Activated gamma-delta T cell treated with Interleukin-2 at 50 U/mL for 16 hours (primary cell): ENCODE measurements at places on chromosomes 3 and 15.

DNA sequence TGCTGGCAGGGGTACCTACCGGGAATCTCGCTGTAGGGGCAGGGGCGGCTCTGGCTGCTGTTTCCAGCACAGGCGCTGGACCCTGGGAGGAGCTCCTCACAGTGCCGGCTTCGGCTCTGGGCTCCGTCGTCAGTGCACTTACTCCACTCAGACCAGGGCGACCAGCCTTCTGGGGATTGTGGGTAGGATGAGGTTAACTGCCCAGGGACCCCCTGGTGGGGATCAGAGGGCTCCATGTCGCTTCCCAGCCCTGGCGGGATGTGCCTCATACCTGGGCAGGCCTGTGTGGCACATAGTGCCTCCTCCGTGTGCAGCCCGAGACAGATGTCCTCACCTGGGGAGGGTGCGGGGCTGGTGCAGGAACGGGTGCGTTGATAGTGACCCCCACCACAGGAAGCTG is 115.7 kb downstream of the SEMA5B start:
- no peak for DNase-seq

- no peak for DNase-seq
Observed at GRCh38 chr3:4907643-4908432, 71.4 kb upstream of the BHLHE40 start.

DNA sequence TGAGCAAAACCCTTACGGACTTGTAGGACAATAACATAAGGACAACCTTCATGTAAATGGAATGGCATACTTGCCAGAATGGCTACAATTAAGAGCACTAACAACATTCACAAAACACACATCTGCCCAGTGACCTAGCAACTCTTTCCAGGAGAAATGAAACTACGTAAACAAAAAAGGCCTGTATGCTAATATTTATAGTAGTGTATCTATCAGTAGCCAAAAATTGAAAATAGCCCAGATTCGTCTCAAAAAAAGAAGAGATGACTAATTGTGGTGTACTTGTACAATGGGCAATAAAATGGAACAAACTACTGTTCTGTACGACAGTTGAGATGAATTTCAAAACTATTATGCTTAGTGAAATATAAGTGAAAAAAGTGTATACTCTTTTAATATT is 38.4 kb downstream of the CMC1 start:
- no peak for DNase-seq

DNA sequence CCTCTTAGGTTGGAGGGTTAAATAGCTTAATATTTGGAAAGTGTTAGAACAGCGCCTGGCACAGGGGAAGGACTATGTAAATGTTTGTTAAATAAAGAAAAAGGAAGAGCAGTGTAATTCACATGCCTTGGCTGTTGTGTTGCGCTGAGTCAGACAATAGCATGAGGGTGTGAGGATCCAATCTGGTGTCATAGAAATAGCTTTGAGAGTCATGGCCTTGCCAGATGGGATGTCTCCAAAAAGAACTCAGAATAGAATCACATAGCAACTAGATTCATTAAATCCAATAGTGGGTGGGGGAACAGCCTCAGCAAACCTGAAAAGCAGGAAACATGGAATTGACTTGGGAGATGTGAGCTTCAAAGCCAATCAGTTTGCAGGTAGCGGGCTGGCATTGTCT is 3.9 kb upstream of the RBSN start:
- DNase-seq = no peak

DNA sequence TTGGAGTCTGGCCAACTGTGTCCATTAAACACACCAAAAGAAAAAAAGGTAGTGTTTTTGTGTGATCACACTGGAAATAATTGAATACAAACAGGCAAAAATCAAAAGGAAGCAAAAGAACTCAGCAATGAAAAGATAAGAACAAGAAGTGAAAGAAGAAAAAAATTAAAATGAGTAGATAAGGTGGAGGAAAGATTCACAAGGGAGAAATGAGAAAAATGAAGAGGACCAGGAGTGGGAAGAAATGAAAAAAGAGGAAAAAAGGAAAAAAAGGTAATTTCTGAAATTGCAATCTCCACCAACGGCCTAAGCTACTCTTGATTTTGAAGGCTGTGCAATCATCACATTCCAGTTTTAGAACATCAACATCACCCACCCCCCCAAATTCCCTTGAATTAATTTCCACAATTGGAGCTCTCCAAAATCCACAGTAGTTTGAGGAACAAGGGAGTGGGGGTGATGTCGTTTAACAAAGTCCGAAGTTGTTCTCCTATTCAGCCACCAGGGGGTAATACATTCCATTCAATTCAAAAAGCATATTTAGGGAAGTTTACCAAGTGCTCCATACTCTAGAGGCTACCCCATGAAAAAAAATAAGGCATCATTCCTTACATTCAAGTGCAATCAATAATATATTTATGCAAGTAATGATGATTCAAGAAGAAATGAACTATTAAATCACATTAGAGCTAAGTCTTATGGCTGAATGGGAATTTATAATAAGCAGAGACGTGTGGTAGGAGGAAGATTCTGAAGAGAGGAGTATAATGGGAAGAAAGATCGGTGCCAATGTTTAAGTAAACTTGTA is 37.4 kb downstream of the ZNF860 start:
- no peak for DNase-seq

- DNase-seq = no peak
Observed at GRCh38 chr3:8606701-8607231, 37.8 kb downstream of the SSUH2 start.

DNA sequence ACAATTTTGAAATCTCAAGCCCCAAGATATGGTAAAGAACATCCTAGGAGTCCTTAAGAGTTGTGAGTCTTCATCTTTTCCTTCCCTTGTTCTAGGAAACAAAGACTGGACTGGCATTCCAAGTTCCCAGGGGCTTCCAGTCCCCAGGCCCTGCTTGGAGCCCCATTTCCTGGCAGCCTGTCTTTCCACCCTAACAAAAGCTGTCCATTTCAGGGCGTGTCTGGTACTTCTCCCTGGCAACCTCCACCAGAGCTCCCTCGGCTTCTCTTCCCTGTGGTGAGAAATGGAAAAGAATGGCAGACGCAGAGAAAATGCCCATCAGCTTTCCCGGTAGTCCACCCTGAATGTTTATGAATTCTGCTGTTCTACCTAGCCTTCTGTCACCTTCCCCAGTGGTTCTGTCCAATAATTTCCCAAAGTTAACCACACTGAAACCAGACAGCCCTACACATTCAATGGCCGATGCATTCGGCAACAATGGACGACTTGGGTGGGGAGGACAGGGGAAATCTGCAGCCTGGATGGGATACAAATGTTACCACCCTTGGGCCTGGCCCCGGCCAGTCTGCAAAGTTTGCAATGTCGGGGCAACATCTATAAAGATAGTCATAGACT is 6.8 kb downstream of the RAB6B start:
- DNase-seq = no peak

- DNase-seq = no peak
Observed at GRCh38 chr3:98903705-98904481, 2.4 kb upstream of the DCBLD2 start.

- DNase-seq = no peak
Observed at GRCh38 chr3:113743006-113743630, 2.9 kb downstream of the NAA50 start.

DNA sequence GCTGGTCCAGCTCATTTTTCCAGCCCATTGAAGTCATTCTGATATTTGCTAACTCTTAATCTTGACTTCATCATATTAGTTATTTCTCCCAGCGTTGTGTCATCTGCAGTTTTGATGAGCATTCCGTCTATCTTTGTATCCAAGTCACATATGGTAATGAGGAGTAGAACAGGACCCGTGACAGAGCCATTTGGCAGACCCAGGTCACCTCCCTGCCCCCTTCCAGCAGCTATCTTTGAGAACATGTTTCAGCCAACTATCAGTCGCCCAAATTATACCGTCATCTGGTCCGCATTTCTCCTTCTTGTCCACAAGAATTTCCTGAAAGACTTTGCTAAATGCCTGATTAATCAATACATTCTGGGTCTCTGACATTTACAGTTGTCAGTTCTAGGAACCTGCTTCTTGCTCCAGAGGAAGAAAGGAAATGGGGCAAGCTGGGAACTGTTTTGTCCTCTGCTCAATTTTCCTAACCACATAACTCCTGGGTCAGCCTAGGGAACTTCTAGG is 347.1 kb upstream of the NR2E3 start:
- DNase-seq = no peak

DNA sequence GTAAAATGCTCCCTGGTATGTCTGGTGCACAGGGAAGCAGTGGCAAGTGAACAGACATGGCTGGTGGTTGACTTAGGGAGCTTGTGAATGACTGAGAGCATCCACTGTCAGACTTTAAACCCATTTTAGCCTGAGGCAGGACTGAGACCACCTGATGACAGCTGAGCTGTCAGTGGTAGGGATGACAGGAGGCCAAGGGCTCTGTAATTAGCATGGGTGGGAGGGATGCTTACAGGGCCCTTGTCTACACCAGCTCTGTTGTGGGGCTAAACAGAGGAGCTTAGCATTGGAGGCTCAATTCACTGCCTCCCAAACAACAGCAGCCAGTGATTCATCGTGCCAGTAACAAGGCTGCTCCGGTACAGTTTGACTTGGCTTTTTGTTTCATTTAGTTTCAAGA is 169.4 kb downstream of the CHST2 start:
- DNase-seq = no peak

- DNase-seq = no peak
Observed at GRCh38 chr3:22893101-22893500, 310.0 kb upstream of the UBE2E2 start.

DNA sequence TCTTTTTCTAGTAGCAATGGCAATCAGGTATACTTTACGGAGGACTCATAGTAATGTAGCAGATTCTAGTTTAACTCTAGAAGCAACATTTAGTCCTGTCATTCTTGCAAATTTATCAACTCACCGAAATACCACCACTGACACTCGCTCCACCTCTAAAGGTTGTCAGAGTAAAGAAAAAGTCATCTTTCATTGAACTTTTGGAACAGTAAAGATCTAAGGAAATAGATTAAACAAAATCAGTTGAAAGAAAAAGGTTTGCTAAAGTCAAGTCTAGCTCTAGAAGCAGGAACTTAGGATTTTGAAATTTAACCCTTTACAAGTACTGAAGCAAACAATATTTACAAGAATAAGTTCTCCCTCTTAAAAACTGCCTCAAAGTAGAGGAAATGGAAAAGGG is 8.7 kb downstream of the ATP8B4 start:
- no peak for DNase-seq

GRCh38 chr3:64473466-64473865 is 214.3 kb downstream of the ADAMTS9 start:
- DNase-seq = no peak
